ENCODE measurements at places on chromosomes 4 and X.

DNA sequence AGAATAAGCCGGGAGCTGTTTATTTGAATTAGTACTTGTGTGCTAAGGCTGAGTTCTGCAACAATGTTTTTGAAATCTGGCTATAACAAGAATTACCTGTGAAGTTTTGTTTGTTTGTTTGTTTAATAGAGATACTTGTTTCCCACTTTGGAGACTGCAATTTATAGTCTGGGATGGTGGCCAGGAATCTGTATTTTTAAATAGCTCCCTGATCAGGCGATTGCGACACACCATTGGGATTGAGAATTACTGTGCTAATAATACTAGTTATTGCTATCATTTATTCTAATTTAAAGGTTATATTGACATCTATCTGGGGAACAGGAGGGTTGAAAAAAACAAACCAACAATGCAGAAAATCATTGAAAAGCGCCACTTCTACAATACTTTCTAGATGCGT is 951.6 kb upstream of the TENM3 start:
- no peak for DNase-seq

- no peak for DNase-seq
These were observed 67.1 kb downstream of the KLHL8 start for GRCh38 chr4:87153078-87153870.

DNA sequence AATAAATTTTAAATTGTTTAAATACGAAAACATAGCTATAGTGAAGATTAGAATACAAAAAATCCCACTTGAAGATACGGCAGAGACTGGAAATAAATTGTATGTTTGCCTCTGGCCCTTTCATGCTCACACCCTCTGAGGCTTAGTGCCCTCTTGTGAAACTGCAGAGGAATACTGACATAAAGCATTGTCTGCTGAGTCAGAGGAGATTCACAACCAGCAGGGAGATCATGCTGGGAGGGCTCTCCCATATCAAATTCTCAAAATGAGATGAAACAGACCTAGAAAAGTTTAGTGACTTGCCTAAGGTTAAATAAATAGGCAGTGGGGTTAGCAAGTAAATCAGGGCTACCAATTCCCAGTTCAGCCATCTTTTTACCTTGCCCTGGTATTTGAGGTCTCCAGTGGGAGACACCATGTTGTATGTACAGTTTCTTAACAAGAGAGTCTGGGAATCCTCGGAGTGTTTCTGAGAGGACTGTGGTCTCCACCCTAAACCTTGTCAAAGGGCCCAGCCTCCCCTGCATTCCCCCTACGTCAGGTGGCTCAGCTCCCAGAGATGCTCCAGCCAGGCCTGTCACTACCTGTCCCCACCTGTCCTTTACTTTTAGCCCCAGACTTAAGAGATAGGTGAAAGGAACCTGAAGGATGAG is 581.4 kb upstream of the DIPK2B start:
- DNase-seq, result no peak

GRCh38 chr4:63563288-63564014 is 845.8 kb downstream of the TECRL start:
- DNase-seq, result no peak

DNA sequence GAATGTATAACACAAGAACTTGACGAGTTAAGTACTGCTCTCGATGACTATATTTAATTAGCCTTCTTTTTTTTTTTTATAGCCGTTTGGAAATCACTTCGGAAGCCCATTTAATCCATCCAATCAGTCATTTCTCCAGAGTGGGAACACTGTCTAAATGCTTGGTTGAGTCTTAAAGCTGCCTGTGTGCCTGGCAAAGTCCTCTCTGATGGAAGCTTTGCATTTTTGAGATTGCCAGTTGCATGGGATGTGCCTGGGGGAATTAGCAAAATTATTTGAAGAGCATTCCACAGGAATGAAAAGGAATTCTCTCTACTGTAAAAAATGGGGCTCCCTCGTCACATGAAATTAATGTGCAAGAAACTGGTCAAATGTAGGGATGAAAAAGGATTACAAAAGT is 398.8 kb upstream of the RPS6KA3 start:
- DNase-seq, result no peak
